Ascending aorta (tissue), 2 donors: ENCODE measurements at places on chromosomes 7 and 10.

DNA sequence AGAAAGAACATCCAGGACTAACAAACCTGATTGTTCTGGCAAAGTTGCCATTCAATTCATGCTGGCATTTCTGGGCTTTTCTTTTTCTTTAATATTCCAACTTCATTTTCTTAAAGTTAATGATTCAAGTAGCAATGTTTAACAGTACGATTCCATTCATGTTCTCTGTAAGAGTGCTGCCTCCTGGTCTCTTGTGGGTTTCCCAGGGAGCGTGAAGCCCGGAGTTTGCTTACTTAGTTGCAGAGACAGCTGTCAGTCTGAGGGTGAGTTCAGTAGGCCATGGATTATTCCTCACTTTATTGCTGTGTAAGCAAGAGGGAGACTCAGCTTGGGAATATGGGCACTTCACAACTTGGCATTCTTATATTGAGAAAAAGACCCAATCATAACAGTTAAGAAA lies 142.2 kb downstream of the TWIST1 start:
- peak overlapping the region; percentile 64 for H3K27ac ChIP-seq
- H3K4me3 ChIP-seq = no peak overlapping the region
- H3K4me1 ChIP-seq = no peaks in the 10 kb centered on the region
- no peaks in the 10 kb centered on the region for H3K36me3 ChIP-seq
- H3K27me3 ChIP-seq = no peaks in the 10 kb centered on the region
- no peak for DNase-seq

GRCh38 chr10:1488970-1489548 lies 248.3 kb downstream of the ADARB2 start:
- no peaks in the 10 kb centered on the region for H3K4me1 ChIP-seq
- no peak overlapping the region for H3K27ac ChIP-seq
- no peak for DNase-seq
- H3K4me3 ChIP-seq = no peak overlapping the region
- H3K36me3 ChIP-seq = no peaks in the 10 kb centered on the region

- H3K27ac ChIP-seq = no peak overlapping the region
- no peak overlapping the region for H3K4me3 ChIP-seq
- H3K4me1 ChIP-seq = no peaks in the 10 kb centered on the region
- no peaks in the 10 kb centered on the region for H3K27me3 ChIP-seq
These were observed 656.8 kb upstream of the ANKRD30A start for GRCh38 chr10:36468620-36469019.

DNA sequence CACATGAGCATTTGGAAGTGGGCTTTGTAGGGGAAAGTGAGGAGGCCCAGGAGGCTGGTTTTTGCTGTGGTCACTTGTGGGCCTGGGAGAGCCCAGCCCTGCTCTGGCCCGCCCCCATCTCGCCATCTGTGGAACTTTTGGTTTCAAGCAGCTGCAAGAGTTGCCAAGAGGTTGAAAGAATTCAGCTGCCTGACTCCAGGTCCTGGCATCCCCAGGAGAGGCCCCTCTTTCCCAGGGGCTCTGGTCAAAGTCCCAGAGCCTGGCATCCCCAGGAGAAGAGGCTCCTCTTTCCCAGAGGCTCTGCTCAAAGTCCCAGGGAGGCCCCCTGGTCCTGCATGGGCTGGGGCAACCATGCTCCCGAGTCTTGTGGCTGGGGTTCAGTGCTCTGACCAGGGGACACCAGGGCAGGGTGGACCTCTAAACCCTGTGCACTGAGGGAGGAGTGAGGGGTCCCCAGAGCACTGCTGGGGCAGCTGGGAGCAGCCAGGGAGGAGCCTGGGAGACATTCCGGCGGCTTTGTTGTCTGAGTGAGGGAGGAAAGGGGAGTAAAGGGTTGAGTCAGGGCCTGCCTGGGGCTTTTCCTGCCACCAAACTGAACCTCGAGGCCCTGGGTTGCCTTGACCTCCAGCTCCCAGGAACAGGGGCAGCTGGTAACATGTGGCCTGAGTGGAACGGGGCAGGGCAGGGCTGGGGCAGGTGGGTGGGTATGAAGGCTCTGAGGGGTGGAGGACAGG lies 27.7 kb upstream of the CSGALNACT2 start:
- no peaks in the 10 kb centered on the region for H3K27me3 ChIP-seq
- DNase-seq = no peak
- H3K4me3 ChIP-seq = no peak overlapping the region

- no peaks in the 10 kb centered on the region for H3K27me3 ChIP-seq
- peaks cover 10% of the 10 kb centered on the region for H3K4me1 ChIP-seq
- peak overlapping the region; percentile 93 for H3K27ac ChIP-seq
These were observed 473 bp downstream of the CYP51A1 start for GRCh38 chr7:92133737-92134270.

- no peaks in the 10 kb centered on the region for H3K4me1 ChIP-seq
- DNase-seq = no peak
- no peaks in the 10 kb centered on the region for H3K36me3 ChIP-seq
- H3K27ac ChIP-seq = no peak overlapping the region
- H3K4me3 ChIP-seq = no peak overlapping the region
These were observed 125.1 kb downstream of the ANKRD7 start for GRCh38 chr7:118349604-118350003.

GRCh38 chr10:119575991-119576390 lies 20.8 kb downstream of the TIAL1 start:
- no peaks in the 10 kb centered on the region for H3K4me1 ChIP-seq
- H3K4me3 ChIP-seq = no peak overlapping the region
- peaks cover 77% of the 10 kb centered on the region for H3K36me3 ChIP-seq
- DNase-seq = no peak
- no peak overlapping the region for H3K27ac ChIP-seq
- H3K27me3 ChIP-seq = no peaks in the 10 kb centered on the region

DNA sequence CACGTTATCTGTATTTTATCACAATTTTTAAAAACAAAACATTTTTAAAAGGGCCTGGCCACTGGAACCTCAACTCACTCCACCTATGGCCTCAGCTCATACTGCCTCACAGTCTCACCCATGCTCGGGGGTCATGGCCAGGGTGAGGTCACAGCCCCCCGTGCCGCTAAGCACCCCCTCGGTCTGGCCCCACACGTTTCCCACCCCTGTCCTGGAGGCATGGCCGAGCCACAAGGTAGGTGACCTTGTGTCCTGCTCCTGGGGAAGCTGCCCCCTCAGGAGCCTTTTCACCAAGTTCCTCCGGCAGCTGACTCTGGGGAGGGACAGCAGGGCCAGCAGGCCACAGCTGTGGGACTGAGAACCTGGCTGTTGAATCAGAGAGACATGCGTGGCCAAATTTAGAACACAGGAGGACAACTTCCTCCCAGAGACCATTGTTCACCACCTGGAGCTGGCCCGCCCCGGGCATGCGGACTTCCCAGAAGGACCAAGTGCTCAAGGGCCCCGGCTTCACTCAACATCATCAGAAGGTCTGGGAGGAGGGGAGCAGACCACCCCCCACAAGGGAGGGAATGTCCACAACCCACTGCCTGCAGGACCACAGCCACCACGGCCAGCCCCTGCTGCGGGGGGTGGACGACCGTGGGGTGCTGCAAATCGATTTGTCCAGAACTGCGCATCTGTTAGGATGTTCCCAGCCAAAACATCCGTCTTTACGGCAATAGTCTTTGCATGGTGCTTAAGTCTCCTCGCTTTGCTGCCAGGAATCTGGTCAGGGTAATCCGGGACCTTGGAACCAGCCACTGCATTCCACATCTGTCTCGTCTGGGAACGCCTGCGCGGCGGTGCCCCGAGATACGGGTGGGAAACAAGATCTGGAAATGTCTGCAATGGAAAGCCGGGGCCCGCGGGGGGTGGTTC lies 48.6 kb upstream of the PDGFA start:
- DNase-seq = peak; percentile 76
- H3K27me3 ChIP-seq = no peaks in the 10 kb centered on the region
- H3K36me3 ChIP-seq = no peaks in the 10 kb centered on the region
- peak overlapping the region; percentile 39 for H3K4me3 ChIP-seq
- H3K4me1 ChIP-seq = peaks cover 20% of the 10 kb centered on the region
- peak overlapping the region; percentile 68 for H3K27ac ChIP-seq
